ENCODE measurements at places on chromosomes 1 and 21. TPM values are rescaled to one million over a fixed set of nuclear protein-coding genes. Genes with fewer than 3 reads are reported as not detected.

DNA sequence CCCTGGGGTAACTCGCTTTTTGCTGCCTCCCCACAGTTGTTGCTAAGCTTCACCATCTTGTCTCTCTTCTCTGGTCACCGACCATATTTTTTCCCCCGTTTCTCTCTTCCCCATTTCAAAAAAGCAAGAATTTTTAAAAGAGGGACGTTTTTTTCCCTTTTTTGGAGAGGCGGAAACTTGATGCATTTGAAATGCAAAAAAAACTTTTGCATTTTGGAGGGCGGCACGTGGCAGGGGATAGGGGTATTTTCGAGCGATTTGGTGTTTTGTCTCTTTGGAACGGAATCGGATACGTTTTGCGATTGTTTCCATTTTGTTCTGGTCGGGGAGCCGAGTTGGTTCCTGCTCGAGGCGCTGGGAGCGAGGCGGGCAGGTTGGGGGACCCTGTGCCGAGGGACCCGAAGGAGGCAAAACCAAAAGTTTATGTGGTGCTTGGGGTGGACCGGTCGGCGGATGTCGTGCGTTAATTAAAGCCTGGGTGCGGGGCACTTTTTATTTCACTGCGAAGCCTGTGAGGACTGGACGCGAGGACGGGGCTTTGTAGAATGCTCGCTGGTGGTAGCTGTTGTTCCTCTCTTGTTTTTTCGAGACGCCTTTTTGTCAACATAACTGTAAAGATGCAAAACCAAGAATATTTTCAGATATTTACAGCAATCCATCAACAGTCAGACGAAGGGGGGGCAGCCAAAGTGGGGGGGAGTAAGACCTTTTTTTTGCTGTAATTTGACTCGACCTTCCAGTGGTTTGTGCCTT lies 884 bp downstream of the H3-3A start:
- peaks cover 6% of the 10 kb centered on the region for H3K36me3 ChIP-seq
- H3K4me3 ChIP-seq, result peak overlapping the region; percentile 99
- no peak for DNase-seq
- H3K27me3 ChIP-seq, result no peaks in the 10 kb centered on the region
- peak overlapping the region; percentile 99 for H3K27ac ChIP-seq
- peaks cover 39% of the 10 kb centered on the region for H3K4me1 ChIP-seq

DNA sequence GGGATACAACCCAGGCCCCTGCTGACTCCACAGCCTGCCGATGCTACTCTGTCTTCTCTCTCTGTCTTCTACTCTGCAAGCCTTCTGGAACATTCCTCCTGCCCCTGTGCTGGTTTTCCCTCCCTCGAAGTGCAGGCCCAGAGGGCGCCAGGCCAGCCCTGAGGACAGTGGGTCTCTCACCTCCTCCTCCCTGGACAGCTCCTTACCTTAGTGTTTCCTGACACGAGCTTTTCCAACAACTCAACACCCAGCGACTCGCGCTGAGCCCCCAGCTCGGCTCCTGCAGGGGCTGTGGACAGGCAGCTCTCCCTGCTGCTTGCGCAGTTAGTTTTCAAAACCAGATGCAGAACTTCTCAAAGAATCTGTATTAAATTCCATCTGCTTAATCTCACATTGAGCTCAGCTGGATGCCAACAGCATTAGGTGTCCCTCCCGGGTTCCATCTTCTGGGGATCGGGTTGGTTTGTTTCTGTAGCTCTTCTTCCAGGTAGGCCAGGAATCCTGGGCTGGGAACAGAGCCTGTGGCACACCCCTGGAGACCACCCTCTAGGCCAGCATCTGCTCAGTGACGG lies 54.2 kb downstream of the PTPRU start:
- no peak overlapping the region for H3K27ac ChIP-seq
- H3K4me1 ChIP-seq, result no peaks in the 10 kb centered on the region
- no peak overlapping the region for H3K4me3 ChIP-seq
- H3K27me3 ChIP-seq, result no peaks in the 10 kb centered on the region
- DNase-seq, result peak; percentile 60

GRCh38 chr1:72678683-72679082 lies 396.3 kb upstream of the NEGR1 start:
- H3K27me3 ChIP-seq, result peaks cover 2% of the 10 kb centered on the region
- DNase-seq, result no peak
- no peaks in the 10 kb centered on the region for H3K4me1 ChIP-seq
- H3K27ac ChIP-seq, result no peak overlapping the region
- no peaks in the 10 kb centered on the region for H3K36me3 ChIP-seq
- no peak overlapping the region for H3K4me3 ChIP-seq

FOXD3 gene
- not detected for total RNA-seq

DNA sequence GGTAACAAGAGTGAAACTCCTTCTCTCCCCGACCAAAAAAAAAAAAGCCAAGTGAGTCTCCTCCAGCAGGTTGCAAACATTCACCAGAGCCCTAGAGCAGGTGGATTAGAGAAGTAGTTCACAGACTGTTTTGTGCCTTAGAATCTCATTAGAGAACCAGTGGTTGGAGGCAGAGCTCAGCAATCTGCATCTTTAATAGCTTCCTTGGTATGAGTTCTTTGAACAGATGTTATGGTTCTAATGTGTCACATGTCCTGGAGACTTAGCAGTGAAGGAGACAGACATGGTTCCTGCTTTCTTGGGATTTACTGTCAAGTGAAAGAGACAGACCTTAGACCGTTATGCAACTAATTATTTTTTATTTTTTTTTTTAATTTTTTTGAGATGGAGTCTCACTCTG lies 26.8 kb downstream of the SESN2 start:
- peaks cover 14% of the 10 kb centered on the region for H3K4me1 ChIP-seq
- no peak overlapping the region for H3K4me3 ChIP-seq
- no peak overlapping the region for H3K27ac ChIP-seq
- no peak for DNase-seq

- no peak overlapping the region for H3K4me3 ChIP-seq
- H3K4me1 ChIP-seq, result no peaks in the 10 kb centered on the region
- no peak for DNase-seq
- no peaks in the 10 kb centered on the region for H3K27me3 ChIP-seq
- H3K36me3 ChIP-seq, result no peaks in the 10 kb centered on the region
Observed at GRCh38 chr21:15383588-15383987, 318.8 kb upstream of the NRIP1 start.

DNA sequence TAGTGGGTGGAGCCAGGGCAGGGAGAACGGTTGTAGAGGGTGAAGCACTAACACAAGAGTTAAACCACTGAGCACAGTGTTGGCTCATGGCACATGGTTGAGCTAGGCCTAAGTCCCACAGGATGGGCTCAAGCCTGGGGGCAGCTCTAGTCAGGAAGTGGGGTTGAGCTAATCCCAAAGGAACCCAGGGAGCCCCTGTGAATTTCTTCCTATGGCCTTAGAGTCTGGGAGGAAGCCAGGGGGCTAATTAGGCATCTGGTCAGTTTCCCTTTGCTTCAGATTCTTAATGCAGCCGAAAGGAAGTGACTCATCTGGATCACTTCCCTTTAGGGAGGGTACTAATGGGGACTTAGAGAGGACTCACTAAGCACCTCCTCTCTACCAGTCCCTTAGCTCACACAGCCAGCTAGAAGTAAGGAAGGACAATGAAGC lies 10.1 kb downstream of the CFAP45 start:
- no peaks in the 10 kb centered on the region for H3K36me3 ChIP-seq
- H3K27ac ChIP-seq, result peak overlapping the region; percentile 68
- H3K4me3 ChIP-seq, result no peak overlapping the region
- DNase-seq, result no peak
- peaks cover 15% of the 10 kb centered on the region for H3K4me1 ChIP-seq
